ENCODE measurements at places on chromosomes 5 and 9.

GRCh38 chr9:30575218-30575617 lies 1809.2 kb upstream of the ACO1 start:
- no peak for DNase-seq

DNA sequence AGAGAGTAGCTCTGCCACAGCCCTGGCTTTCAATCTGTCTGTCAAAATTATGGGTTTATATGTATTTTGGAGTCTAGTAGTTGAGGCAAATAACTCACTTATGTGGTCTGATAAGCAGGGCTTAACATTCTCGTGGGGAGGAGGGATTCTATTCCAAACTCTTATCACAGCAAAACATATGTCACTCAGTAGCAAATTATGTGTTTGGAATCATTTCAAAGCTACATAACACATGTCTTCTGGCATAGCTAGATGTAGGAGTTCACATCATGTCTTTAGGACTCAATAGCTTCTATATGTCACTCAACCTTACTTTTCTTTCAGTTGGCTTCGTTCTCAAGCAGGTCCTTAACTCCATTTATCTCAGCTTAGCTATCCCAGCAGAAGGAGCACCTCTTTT lies 144.5 kb upstream of the SEMA6A start:
- no peak for DNase-seq

DNA sequence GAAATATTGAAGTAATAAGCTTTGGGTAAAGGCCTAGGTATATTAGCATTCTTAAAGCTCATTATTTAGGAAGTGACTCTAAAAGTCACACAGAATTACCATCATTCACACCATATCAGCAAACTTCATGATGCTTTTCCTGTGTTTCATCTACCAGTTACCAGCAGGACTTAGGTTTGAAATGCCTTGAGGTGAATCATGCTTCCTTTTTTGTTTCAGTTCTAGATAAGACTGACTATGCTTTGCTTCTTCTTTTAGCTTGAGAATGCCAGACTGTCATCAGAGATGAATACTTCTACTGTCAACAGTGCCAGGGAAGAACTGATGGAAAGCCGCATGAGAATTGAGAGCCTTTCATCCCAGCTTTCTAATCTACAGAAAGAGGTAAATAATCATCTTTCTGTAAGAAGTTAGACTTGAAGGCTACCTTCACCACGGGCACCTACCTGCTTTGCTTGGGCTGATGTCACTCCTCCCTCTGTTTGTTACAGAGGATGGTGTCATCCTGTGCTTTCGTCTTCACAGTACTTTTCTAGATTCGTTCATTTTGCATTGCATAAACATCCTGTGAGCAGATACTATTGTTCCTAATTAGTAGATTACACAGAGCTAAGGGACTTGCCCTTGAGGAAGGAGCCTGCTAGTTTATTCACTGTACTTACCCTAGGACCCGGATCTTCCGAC lies 34.7 kb downstream of the LMNB1 start:
- DNase-seq, result peak; percentile 91

- no peak for DNase-seq
Measured at GRCh38 chr5:4797445-4797844, 342.7 kb upstream of the ADAMTS16 start.

DNA sequence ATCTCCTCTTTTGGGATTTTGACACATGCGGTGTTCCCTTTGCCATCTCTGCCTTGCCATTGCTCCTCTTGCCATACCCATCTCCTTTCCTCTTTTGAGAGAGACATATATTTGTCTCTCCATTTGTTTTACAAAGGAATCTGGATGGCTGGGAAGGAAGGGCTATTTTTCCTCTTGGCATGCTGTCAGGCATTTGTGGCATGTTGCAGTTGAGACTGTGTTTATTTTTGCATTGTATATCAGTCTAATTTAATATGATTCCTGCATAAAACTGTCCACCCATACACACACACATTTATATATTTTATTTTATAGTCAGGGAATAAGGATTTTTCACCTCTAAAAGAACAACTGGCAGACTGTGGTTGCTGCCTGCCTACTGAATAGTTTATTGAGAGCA lies 1105.8 kb upstream of the SEMA6A start:
- peak; percentile 24 for DNase-seq

Data from fibroblast of pulmonary artery (primary cell).